ENCODE measurements at places on chromosomes 3 and 15.

GRCh38 chr3:2995195-2995594 lies 115.0 kb downstream of the IL5RA start:
- no peak for DNase-seq

- no peak for DNase-seq
These were observed 68.7 kb downstream of the TP63 start for GRCh38 chr3:189699885-189700284.

DNA sequence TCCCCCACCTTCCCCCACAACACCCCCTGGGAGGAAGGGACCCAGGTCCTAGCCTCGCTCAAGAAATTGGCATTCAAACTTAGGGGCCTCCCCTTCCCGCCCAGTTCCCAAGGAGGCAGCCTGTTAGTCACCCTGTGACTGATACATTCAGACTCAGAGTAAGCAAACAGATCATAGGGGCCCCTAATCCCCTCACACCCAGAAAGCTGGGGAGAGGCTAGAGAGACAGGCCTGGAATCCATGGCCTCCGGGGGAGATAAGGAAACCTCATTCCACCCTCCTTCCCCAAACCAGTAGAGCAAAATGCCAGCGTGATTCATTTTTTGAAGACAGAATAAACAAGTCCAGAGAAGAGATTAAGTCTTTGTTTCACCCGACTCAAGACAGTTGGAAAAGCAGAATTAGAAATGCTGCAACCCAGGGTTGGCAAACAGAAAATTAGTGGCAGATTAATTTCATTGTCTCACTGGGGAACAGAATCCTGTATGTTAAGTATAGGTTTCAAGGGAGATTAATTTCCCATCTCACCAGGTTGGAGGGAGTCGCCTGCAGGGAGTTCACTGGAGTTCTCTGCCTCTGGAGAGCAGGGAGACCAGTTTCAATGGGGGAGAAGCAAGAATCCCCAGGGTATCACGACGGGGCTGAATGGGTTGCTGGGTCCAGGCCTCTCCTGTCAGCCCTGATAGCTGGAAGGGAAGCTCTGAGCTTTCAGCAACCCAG lies 268.3 kb downstream of the UACA start:
- no peak for DNase-seq

DNA sequence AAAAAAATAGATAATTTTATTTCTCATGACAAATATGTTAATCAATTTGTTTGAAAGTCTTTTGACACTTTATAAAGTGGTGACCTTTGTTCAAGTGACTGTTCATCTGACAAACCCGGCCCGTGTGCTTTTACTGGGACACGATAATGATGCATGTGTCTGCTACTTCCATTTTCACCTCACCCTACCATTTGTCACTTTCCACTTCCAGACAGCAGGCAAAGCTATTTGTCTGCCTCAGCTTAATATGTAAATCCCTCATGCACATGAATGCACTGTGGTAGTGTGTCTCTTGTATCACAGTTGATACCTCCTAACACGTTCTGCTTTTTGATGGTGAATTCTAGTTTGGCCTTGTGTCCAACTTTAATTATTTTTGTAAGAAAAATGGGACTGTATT lies 204.3 kb downstream of the BBX start:
- DNase-seq, result no peak

GRCh38 chr15:99212406-99212805 lies 37.0 kb downstream of the TTC23 start:
- no peak for DNase-seq

- DNase-seq, result no peak
These were observed 989.9 kb downstream of the ROBO2 start for GRCh38 chr3:78029775-78030174.

DNA sequence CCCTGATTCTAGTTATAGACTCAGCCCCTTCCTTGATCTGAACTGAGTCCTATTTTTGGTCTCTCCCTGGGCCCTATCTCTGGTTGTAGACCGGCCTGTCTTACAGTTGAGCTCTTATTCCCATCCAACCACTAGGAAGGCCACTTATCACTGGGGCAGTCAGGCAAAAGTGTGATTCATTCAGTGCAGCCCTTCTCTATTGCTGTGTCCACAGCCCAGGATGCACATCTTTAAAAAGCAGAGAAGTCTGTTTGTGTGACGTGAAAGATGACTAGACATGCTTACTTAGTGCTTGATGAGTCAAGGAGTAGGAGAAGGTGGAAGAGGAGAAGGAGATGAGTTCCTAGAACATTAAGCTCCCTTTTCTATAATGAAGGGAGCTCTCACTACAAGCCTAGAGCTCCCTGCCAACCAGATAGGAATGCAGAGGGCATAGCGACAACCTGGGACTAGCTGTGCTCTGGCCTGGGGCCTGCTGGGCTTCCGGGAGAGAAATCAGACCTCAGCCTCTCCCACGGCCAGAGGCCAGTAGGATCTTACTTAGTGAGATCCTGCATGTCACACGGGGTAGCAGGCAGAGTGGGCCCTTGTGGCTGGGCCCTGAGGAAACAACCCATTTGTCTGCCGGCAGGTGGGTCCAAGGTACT lies 25.7 kb downstream of the INSYN1 start:
- DNase-seq, result no peak

GRCh38 chr15:39272901-39273300 lies 308.0 kb upstream of the THBS1 start:
- DNase-seq, result no peak

- no peak for DNase-seq
These were observed 4.8 kb downstream of the DENND4A start for GRCh38 chr15:65787260-65787659.

- DNase-seq, result peak; percentile 69
These were observed 18.0 kb upstream of the LOXL1 start for GRCh38 chr15:73908030-73908821.

GRCh38 chr3:65901226-65901625 lies 137.5 kb downstream of the MAGI1 start:
- no peak for DNase-seq

DNA sequence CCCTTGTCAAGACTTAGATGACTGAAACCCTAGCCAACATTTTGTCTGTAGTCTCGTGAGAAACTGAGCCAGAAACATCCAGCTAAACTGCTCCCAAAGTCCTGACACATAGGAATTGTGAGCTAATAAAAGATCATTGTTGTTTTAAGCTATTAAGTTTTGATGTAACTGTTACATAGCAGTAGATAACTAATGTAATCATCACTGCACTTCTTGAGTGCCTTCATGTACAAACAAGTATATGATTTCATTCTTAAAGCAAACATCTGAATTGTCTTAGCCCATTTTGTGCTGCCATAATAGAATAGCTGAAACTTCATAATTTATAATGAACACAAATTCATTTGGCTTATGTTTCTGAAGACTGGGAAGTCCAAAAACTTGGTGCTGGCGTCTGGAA lies 87.3 kb downstream of the NSUN3 start:
- no peak for DNase-seq

- DNase-seq, result no peak
These were observed 422 bp upstream of the SETMAR start for GRCh38 chr3:4302747-4303146.

- no peak for DNase-seq
These were observed 27.3 kb downstream of the SV2B start for GRCh38 chr15:91127236-91127955.

DNA sequence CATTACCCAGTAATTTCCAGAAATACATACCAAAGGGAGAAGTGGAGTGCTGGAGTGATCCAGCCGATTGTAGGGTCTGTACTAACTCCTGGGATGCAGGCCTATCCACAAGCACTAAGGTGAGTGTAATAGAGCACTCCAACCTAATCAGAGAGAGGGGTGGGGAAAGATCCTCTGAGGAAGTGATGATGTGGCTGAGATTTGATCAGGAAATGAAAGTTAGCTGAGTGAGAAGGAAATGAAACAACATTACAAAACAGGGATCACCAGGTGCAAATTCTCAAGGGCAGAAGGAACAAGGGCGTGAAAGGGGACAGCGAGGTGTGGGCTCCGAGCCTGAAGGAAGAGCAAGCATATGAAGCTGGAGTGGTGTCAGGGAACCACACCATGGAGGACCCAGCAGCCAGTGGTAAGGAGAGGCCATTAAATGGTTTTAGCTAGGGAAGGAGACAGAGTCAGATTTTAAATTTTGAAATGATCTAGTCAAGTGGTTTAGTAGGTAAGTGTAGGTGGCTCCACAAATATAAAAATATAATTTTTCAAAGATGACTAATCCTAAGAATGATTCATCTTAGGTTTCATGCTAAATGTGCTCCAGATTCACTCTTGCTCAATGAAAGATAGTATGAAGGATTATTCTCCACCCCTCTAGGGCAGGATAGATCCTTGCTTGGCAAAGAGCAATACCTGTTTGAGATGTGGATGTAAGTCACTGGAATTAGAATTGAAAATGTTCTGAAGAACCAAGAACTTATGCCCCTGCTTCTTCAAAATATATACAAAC lies 348.7 kb downstream of the TBL1XR1 start:
- DNase-seq, result no peak

DNA sequence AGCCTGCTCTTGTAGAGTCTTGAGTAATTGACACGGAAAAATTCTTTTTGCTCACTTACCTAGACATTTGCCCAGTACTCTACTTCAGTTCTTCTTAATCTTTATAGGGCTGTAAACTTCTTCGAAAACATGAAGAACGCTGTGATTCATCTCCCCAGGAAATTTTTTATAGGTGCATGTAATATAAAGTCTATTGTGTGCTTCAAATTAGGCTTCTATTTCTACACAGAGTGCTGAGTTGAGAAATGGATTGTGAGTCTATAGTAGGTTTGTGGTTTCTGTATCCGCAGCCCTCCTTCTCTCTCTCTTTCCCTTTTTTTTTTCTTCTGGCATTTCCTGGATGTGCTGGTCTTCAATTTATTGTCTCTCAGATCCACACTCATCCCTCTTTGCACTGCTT lies 183.3 kb upstream of the DCBLD2 start:
- no peak for DNase-seq

- DNase-seq, result peak; percentile 71
These were observed at the start of gene PPM1M for GRCh38 chr3:52245322-52246263. Gene PPM1M, plus strand, starts transcription at chr3:52245759. Its CDS starts 66 bp downstream, at chr3:52245825.

DNA sequence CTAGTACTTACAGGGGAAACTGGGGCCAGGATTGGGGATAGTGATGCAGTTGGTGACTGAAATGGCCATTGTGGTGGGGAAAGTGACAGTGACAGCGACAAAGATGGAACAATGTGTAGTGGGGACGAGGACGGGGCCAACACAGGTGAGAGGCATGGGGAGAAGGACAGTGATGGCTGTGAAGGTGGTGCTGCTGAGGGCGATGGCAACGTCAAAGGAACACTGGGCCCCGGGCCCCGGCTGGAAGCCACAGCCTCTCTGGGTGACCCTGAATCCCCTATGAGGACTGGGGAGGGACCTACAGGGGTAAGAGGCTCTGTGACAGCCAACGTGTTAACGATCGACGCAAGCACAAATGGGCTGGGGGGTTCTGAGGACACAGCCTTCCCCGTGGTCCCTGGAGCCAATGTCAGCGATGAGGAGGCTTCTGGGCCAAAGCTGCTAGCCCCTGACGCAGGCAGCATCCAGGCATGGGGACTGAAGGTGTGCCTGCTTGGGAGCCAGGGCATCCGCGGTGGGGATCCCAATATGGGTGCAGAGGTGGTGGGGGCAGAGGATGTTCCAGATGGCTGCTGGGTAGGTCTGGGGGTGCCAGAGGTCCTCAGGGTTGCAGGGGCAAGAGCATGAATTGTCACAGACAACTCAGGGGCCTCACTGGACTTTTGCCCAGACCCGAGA lies 25.2 kb upstream of the GOLGA6C start:
- no peak for DNase-seq

DNA sequence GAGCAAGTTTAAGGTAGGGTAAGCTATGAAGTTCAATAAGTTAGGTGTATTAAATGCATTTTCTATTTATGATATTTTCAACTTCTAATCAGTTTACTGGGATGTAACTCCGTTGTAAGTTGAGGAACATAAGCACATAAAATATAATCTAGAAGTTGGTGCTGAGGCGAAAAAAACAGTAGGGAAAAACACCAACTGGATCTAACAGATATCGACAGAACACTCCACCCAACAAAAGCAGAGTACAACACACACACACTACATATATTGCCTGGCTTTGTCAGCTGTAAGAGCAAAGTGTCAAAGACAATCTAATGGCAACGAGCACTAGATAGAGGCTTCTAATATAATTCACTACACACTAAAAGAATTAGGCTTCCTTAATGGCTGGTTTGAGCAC lies 8.4 kb downstream of the PIK3R4 start:
- DNase-seq, result no peak

GRCh38 chr15:70589221-70589620 lies 174.1 kb downstream of the UACA start:
- DNase-seq, result no peak

DNA sequence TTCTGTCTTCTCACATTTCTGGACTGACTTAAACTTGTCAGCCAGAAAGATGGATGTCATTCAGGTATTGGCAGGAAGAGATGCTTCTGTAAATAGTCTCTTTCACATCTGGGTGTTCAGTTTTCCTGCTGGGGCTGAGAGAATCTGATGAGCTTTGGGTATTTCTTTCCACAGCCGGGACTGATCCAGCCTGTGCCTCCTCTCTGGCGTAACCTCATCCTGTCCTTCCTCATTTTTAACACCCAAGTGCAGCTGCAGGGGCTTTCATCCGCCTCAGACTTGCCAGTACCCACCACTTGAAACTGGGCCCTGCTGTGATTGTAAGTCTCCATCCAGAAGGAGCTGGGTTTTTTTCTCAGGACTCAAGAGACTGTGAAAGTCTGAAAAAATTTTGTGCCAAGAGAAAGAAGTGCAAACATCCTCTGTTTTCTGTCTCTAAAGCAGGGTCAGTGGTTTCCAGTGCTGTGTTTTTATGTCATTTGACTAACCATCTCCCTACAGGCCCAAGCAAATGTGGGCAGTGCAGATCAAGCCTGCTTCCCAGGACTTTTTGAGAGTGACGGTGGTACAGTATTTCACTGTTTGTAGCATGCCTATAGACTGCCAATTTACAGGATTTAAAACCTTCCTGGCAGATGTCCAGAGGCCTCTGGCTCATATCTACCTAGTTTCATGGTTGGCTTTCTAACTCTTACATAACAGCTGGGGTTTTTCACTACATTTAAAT lies 342.7 kb downstream of the PTPRG start:
- no peak for DNase-seq

DNA sequence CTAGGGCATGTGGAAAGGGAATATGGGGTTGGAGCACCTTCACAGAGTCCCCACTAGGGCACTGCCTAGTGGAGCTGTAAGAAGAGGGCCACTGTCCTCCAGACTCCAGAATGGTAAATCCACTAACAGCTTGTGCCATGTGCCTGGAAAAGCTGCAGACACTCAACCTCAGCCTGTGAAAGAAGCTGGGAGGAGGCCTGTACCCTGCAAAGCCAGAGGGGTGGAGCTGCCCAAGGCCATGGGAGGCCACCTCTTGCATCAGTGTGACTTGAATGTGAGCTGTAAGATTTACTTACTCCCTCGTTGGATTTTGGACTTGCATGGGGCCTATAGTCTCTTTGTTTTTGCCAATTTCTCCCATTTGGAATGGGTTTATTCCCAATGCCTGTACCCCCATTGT lies 705.2 kb upstream of the ROBO1 start:
- no peak for DNase-seq

Data from B cell (primary cell).